Globus pallidus (tissue), 1 donor: ENCODE measurements at places on chromosomes 13 and 19.
A peak's percentile ranks its signal among the peaks of the same experiment; 100 is the strongest.

- no peak for DNase-seq
Measured at GRCh38 chr19:43407416-43408005, 7.2 kb upstream of the TEX101 start.

GRCh38 chr13:38340624-38341023 is 9.0 kb upstream of the UFM1 start:
- DNase-seq = no peak

DNA sequence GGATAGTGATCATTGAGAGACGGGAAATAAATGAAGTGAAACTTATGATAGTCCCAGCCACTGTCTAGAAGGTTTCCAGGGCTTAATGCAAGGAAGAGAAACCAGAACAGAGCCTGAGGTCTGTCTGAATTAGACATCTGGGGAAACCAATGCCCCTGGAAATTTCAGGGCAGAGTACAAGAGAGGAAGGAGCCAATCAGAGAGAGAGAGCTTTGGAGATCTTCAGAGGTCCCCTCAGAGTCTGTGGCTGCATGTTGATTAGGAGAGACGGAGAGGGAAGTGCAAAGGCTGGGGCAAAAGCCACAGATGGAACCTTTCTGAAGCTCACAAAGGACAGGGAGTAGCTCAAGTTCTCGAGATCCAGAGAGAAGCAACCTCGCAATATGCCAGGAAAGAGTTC is 378.0 kb downstream of the DNAJC15 start:
- DNase-seq = no peak

DNA sequence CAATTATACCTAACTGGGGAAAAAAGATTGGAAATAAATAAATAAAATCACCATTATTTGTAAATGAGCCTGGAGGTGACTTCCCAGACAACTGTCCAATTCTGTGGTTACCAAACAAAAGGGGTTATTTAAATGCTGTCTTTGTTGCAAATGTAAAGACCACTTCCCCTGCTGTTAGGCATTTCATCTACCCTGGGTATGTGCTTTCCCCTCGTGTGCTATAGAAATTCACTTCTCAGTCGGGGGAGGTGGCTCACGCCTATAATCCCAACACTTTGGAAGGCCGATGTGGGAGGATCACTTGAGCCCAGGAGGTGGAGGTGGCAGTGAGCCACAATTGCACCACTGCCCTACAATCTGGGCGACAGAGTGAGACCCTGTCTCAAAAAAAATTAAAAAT is 101.9 kb upstream of the AKAP11 start:
- no peak for DNase-seq

- no peak for DNase-seq
Measured at GRCh38 chr19:7622933-7623685, 6.2 kb downstream of the XAB2 start.

DNA sequence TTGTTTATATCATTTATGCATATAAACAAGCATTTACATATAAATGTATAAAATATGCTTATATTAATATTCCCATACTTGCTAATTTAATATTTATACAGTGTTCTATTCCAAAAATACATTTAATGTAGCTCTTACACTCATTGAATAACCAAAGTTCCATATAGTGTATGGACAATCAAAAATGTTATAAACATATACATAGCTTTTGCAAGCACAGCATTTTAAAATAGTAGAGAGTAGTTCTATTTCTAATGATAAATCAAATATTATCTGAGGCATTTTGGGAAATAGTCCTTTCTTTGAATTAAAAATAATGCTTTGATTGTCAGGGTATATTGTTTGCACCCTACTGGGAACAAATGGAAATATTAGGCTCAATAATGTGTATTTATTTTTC is 22.5 kb upstream of the COG6 start:
- no peak for DNase-seq

GRCh38 chr19:52095172-52096014 is at the start of gene ZNF841:
ZNF841 (minus strand) TSS chr19:52095765; CDS start chr19:52084801, 10,964 bp downstream.
- DNase-seq = peak; percentile 92

DNA sequence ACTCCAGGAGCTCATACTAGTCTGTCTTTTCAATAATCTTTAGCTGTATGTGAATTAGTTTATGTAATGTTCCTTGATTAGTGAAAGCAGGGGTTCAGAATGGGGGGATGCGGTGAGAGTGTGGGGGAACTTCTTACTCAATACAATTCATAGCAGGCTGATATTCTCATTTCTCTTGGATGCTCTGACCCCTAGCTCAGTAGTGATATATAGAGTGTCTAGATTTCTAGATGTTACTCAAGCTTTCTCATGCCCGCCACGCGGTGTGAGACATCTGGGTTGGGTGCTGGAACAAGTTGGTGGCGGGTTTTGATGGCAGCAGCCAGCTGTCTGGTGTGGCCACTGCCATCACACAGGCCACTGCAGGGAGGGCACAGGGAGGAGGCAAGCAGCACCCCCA is 39.3 kb upstream of the FLT1 start:
- no peak for DNase-seq

- DNase-seq = no peak
Measured at GRCh38 chr13:24145240-24145639, 15.3 kb upstream of the SPATA13 start.

GRCh38 chr13:27792393-27793218 is at the start of gene GSX1:
GSX1 (plus strand) TSS chr13:27792483; CDS start chr13:27792691, 208 bp downstream.
- peak; percentile 56 for DNase-seq

DNA sequence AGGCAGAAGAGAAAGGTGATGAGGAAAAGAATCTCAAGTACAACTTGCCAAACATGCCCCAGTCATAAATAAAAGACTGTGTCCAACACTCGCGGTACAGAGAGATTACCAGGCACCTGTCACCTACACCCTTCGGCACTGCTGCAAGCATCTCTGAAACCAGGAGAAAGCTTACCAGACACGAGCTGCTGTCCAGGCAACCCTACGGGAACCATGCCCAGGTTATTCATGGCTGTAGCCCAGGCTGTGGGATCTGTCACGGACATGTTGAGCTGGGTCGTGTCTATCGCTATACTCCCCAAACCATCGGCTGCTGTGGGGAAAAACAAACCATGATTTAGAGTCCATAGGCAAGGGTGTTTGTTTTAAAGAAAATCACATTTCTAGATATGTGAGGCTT is 375.0 kb downstream of the ENOX1 start:
- DNase-seq = peak; percentile 73

DNA sequence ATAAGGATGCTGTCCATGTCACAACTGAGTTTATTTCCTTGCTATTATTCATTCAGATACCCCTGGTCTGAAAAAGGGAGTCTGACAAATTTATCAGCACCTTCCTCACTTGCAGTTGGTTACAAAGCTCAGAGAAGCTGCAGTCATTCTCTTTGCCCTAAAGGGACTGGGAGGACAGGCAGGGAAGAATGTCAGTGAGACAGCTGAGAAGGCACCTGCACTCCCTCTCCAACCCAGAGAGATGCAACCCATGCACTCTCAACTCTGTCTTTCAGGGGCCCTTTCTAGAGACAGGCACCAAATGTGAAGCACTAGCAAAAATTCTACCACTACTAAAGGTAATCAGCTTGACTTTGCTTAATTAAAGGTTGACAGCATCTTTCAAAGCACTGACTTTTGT is 83.3 kb downstream of the CRYL1 start:
- DNase-seq = no peak

GRCh38 chr13:77523834-77524728 is 11.4 kb upstream of the SCEL start:
- no peak for DNase-seq

- no peak for DNase-seq
Measured at GRCh38 chr13:99941086-99941485, 30.5 kb downstream of the ZIC5 start.

- peak; percentile 69 for DNase-seq
Measured at GRCh38 chr19:18029617-18030338, 21.8 kb downstream of the ARRDC2 start.

GRCh38 chr19:3653865-3654513 is 27.4 kb upstream of the CACTIN start:
- no peak for DNase-seq

GRCh38 chr19:54094426-54095000 is 6.1 kb downstream of the OSCAR start:
- DNase-seq = no peak

DNA sequence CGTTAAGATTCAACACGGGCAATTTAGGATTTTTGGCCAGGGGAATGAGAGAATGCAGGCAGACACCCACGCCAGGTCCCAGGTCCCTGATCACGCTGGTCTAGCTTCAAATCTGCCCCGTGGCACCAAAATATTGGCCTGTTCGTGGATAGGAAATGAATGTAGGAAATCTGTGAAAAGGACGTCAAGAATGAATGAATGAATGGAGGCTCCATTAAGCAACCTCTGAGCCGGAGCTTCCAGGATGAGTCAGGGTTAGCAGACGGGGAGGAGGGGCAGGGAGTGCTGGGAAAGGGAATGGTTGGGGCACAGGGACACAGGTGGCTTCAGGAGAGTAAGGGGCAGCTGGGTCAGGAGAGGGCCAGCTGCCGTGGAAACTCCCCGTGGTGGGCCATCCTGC is 4.2 kb downstream of the SULT2B1 start:
- DNase-seq = no peak

GRCh38 chr13:101989798-101990350 is 412.0 kb downstream of the FGF14 start:
- no peak for DNase-seq

DNA sequence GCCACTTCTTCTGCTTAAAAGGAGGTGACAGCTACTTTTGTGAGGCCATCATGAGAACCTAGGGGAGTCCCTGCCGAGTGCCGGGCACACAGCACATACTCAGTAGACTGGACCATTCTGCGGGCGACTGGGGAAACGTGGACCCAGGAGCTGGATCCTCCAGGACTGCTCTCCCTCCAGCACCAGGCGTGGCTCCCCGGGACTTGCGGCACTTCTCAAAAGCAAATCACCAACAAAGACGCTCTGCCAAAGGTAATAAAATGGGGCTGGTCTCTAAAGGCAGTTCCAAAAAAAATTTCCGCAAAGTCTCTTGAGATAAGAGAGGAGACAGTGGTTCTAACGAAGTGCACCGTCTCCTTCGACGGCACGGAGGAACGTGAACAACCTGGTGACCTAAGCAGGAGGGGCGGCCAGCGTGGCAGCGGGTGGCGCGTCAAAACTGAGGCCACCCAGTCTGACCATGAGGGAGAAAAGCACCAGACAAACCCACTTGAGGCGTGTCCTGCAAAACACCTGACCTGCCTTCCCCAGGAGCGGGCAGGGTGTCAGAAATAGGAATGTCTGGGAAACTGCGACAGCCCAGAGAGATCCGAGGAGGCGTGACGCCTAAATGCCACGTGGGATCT is 1.4 kb upstream of the TMPRSS9 start:
- no peak for DNase-seq

- no peak for DNase-seq
Measured at GRCh38 chr13:27789495-27790303, 2.6 kb upstream of the GSX1 start.

- DNase-seq = no peak
Measured at GRCh38 chr19:36207605-36208252, 6.7 kb downstream of the ZNF565 start.

DNA sequence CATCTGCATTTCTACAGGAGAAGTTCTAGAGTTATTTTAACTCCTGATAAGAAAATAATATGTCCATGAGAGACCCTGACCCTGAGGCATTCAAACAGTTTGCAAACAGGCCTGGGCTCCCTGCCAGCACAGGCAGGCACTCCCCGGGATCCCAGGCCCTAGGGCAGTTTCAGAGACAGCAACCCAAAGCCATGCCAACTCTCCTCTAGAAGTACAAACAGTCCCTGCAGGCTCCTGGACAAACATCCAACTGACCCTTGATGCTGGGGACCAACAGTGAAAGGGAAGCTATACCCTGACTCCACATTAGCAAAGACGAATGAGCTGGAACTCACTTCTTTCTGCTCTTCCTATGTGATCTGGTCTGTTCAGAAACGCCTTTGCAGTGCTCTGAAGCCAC is 44.8 kb downstream of the CCDC70 start:
- DNase-seq = no peak

DNA sequence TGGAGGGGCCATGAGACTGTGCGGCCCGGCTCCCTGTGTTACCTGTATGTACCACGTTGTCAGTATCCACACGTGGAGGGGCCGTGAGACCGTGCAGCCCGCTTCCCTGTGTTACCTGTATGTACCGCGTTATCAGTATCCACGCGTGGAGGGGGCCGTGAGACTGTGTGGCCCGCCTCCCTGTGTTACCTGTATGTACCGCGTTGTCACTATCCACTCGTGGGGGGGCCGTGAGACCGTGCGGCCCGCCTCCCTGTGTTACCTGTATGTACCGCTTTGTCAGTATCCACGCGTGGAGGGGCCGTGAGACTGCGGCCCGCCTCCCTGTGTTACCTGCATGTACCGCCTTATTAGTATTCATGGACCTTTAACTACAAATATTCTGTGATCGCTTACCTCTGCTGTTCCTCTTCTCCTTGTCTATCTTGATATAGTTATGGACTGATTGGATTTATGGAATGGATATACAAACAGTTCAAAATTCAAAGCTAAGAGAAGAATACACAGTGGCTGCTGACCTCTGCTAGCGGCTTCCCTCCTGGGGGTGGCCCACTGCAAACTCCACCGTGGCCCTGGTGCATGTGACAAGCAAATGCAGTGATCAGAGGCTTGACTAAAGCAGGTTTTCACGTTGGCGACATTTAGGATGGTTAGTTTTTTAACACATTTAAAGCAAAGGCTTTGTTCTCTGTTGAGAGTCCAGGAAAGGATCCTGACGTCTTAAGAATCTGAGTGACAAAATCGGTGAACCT is 38.7 kb downstream of the ATP11A start:
- no peak for DNase-seq

GRCh38 chr13:102333320-102334198 is 68.3 kb downstream of the FGF14 start:
- no peak for DNase-seq

DNA sequence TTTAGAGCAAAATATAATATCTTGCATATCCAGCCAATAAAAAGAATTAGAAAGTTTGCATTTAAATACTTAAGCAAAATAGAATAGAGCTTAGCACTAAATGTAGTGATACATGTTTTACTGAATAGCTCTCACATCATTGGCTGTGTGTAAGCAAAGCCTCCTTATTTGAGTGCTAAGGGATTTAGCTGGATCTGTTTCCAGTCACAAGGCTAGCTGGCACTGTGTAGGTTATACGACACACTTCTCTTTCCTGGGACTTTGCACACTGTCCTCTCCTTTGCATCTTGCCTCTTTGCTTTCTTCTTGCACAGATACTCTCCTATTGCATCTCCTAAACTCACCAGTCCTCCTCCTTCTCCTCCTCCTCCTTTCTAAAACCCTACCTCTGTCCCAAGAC is 423.8 kb downstream of the KLF5 start:
- no peak for DNase-seq

- no peak for DNase-seq
Measured at GRCh38 chr13:20348645-20349408, 116.7 kb upstream of the GJB6 start.

- DNase-seq = peak; percentile 19
Measured at GRCh38 chr13:25971459-25972145, 80.2 kb downstream of the SHISA2 start.

- DNase-seq = no peak
Measured at GRCh38 chr19:32254509-32254890, 90.9 kb upstream of the ZNF507 start.

- DNase-seq = no peak
Measured at GRCh38 chr19:14033946-14034345, 2.4 kb downstream of the IL27RA start.
